ENCODE measurements at places on chromosomes 3 and 15. TPM values are rescaled to one million over a fixed set of nuclear protein-coding genes. Genes with fewer than 3 reads are reported as not detected.

DNA sequence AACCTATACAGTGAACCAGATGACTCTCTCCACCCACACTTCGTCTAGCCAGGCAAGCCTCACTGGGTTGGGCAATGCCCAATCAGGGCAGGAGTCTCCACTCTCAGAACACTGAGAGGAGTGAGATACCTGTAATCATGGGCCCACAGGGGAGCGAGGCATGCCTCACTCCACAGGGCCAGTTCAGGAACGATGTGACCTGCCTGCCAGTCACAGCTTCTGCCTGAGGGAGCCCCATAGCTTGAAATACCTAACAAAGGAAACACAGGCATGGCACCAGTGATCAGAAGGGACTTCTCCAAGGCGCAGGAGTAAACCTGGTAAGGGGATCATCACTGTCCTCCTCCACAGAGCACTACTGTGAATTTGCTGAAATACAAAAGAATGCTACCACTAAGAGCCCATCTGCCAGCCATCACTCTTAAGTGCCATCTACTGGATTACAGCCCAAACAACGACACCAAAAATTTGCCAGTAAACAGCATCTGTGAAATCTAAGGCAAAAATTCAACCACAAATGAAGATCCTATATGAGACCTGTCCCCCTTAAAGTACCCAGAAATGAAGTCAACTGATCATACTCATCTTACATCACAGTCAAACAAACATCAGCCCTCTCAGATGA is 689.9 kb upstream of the SEMA6D start:
- peak; percentile 32 for DNase-seq

DNA sequence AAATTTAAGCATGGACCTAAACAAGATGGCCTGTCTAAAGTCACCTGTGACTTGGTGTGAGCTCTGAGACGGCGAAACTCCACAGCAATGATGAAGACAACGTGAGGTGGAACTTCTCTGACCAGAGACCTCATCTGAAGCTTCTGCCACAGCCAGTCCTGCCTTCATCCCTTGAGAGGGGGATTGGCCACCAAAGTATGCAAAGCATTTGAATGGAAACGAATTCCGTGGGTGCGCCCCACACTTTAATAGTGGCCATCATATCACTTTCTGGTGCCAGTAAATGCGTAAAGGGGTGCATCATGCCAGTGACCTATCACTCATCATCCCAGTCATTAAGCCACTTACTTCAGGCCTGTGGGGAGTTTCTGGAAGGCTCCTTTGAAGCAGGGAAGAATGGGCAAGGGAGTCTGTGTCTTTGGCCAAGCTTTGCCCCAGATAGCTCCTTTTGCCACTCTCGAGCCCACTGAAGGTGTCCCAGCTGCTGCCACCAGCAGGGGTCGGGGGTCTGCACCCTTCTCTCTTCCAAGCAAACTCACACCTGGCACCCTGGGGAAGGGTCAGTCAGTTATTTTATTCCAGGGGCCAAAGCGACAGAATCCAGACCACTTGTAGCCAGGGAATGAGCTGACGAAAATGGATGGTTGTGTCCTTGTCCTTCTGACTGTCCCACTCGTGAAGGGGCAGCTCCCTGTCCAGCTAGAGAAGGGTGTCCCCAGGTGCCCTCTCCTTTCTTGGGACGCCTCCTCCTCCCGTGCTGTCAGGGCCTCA is 17.7 kb downstream of the MUC20 start:
- DNase-seq, result no peak

DNA sequence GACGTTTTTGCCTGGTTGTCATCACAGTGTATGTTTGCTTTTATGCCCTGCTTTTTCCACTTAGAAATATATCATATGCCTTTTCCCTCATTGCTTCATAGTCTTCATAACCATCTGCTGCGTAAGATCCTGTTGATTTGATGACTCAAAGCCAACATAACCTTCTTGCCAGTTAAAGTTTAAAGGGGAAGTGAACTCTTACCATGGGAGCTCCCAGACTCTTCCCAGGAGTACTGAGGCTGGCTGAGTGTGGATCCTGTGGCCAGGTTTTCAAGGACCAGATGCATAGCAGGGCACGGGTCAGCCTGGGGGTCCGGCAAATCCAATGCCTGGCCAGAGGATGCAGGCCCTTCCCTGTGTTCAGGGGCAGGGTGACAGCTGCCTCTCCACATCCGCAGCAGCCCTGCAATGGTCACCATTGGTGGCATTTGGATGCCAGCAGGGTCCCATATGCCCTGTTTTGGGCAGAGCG is 42.0 kb upstream of the SACM1L start:
- DNase-seq, result no peak

- DNase-seq, result no peak
Observed at GRCh38 chr15:73723191-73723590, 30.0 kb downstream of the INSYN1 start.

Gene GANC
- total RNA-seq, result 18.4 TPM

DNA sequence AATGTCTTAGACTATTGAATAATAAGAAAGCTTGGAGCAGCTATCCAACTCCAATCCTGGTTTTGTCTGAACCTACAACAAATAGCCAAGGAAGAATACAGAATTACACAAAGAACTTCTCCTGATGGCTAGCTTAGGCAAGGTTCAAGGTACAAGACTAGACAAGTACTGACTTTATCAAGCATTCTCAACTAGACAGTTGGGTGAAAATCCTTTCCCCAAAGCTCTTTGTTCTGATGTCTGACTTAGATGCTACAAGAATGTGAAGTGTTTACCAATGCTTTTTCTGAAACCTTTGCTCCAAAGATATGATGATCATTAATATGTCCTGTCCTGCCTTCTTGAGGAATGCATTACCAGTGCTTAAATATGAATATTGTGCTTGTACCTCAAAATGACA is 113.8 kb downstream of the ANXA2 start:
- no peak for DNase-seq

DNA sequence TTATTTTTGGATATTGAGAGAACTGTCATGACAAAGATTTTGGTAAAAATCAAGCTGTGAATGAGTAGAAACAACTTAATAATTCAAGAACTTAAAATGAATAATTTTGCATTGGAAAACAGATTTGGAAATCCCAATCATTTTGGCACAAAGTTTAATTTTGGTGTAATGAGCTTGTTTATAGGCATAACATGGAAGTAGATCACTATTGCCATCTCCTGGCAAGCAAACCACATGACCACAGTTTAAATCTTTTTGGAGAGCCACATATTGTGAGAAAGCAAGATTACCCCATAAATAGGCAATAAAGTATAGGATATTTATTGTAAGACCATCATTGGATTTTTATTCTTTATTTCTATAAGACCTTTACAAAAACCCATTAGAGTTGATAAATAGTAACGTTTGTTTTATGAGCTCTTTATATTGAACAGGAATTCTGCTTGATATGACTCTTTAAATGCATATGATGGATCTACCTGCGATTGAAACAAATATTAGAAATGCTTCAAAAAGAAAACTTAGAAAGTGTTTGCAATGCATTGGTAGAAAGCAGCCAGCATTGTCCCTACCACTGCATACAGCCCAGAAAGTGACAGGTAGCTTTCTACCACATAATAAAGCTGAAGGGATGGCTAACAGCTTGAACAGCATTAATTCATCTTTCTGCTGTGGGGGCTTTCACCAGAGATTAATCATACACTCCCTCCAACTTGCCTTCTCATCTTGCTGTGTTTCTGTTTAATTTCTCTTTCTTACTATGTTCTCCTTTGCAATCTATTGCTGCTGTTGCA is 766.8 kb downstream of the TBL1XR1 start:
- DNase-seq, result no peak

- DNase-seq, result no peak
Observed at GRCh38 chr15:29959384-29960137, 123.2 kb upstream of the GOLGA8J start.

DNA sequence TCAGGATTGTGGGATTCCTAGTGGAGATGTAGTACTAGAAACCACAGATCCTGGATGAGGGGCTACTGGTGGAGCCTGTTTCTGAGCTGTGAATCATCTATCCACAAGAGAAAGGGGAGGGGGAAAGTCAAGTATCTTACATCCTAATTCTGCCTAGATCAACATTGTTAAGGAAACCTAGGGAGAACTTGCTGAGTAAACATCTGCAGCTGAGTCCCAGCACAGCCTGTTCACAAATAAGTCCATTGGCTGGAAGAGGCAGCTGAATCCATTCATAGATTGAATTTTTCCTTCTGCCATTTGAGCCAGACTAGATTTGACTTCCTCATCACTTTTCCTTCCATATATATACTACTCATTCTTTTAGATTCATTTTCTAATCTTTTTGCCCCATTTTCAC is 460.5 kb downstream of the TUSC7 start:
- no peak for DNase-seq

Data from H9 (cell line).